H54 (cell line): ENCODE measurements at places on chromosomes 7 and 10.

DNA sequence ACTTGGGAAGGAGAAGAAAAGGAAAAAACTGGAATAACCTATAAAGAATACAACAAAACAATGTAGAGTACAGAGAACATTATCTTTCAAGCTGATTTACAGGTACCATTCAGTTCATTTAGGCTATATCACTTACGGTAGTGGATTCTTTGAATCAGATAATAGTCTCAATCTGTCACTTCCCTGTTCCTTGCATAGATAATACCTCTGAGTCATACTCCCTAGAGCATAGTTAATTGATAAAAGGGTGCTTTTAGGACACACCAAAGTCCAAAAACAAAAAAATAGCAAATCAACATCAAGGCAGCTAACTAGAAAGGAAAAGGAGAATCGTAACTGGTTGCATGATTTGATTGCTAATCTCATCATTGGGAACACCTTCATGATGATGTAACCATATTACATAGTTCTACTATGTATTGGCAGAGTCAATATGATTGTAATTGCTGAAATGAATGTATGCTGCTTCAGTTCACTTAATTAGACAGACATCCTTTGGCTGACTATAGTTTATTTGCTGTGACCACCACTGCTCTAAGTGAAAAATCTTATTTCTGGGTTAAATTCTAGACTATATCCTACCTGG, 844.4 kb downstream of the GATA3 start:
- no peak for DNase-seq

DNA sequence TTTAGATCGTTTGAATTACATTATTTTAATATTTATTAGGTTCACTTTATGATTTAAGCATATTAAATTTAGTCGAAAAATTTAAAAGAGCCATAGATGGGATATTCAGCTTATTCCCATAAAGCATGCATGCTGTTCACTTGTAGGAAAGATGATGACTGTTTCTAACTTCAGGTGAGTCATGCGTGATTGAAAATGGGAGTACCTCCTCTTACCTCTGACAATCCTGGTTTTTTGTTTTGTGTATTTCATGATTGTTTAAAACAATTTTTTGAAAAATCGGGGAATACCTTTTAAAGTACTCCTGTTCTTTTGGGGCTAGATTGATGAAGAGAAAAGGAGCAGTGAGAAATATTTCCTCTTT, 1.4 kb downstream of the TNKS2 start:
- peak; percentile 28 for DNase-seq

DNA sequence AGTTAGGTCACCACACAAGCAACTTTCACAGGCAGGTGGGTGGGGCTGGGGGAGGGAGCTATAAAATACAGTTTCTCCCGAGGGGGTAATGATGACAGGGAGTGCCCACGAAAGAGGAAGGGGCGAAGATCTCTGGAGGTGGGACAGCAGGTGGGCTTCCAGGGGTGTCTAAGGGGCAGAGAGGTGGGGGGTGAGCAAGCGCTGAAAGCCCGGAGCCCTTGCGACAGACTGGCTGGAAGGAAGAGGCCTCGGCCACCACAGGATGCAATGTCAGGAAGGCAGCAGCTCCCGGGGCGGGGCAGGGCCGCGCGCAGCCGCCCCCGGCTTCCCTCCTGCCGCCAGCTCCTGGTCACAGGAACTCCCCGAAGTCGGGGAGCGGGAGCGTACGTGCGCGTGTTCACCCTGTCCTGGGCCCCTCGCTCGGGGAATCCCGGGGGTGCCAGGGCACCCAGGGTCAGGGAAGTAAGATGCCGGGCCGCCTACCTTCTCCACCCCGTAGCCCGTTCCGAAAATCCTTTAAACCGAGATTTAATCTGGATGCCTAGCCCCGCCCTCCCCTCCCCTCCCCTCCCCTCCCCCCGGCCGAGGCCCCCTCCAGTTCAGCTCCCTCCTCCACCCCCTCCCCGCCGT, 105.2 kb upstream of the PPIF start:
- DNase-seq: no peak

- DNase-seq: no peak
These were observed 1.2 kb upstream of the TFR2 start for GRCh38 chr7:100642534-100642907.

DNA sequence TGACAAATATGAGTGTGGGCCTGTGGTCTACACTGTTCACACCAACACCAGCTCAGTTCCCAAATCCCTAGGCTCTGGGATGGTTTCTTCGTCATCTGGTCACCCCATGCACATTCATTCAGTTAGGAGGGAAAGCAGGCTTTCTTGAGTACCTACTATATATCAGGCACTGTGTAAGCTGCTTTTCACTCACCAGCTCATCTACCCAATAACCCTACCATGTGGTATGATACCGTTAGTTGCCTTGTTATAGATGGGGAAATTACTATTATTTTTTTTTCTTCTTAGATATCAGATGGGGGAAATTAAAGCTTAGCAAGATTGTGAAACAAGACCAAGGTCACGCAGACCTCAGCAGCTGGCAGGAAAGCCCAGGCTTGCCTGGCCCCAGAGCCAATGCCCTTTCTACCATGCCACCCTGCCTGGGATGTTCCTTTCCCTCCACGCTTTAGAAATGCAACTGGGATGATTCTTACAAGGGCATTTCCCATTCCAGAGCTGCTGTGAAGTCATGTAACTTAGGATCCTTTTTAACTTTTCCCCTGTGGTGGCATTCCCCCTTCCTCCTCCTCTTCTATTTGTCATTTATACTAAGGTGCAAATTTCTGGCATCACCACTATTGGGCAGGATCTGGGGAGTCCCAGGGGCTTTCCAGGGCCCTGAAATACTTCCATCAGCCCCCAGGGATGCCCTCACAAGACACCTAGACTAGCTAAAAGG, 93.1 kb upstream of the EFCAB10 start:
- no peak for DNase-seq

DNA sequence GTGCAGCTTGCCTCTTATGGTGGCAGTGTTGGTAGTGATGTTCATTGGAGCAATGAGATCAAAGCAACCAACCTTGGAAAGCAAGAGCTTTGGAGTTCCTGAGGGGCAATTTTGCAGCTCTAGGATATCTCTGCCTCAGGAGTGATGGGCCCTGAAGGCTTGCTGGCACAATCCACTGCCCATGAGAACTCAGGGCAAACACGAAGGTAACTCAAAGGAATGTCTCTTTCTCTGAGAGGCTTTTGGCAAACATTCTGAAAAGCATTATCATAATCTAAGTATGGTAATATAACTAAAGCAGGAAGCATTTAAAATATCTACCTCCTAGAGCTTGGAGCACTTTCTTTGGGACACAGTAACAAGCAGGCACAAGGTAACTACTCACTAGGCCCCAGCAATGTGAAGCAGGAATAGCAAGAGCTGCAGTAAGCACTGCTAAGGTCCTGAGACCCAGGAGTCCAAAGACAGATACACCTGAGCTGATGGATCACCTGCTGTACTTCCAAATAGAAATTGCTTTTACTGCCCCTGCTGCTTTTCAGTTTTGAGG, 103.1 kb downstream of the NRF1 start:
- no peak for DNase-seq

DNA sequence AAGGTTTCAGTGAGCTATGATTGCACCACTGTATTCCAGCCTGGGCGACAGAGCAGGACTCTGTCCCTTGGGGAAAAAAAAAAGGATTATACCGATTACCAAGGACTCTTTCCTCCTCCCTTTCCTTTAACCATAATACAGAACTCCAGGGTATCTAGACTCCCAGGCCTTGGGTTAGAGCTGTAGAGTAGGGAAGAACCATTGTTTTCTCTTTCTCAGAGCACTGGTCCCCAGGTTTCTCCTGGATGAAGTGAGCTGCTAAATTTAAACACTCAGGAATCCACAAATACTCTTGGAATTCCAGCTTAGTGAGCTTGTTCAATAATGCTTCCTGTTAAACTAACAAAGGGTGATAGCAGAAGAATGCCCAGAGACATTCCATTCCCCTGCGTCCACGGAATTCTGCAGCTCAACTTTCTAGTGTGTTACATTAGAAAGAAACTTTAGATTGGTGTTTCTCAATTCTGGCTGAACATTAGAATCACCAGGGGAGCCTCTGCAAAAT, 14.6 kb upstream of the RPEL1 start:
- peak; percentile 56 for DNase-seq

DNA sequence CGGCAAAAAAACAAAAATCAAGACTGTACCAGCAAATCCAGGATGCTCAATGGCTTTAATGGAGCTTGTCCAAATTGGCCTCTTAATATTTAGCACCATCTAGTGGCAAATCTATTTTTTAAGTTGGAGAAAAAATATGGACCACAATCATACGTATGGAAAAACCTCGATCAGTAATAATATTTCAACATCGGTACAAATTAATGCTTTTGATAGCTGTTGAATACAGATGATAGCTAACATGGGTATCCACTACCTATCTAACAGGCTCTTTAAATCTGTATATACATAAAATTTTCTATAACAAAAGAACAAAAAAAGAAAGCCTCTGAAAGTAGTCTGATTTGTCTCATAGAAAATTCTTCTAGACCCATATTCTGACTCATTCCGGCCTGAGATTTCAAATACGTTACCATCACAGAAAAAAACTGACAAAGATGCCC, 29.2 kb downstream of the COA1 start:
- DNase-seq: no peak

GRCh38 chr7:98399890-98400541, 874 bp downstream of the BAIAP2L1 start:
- DNase-seq: peak; percentile 33

DNA sequence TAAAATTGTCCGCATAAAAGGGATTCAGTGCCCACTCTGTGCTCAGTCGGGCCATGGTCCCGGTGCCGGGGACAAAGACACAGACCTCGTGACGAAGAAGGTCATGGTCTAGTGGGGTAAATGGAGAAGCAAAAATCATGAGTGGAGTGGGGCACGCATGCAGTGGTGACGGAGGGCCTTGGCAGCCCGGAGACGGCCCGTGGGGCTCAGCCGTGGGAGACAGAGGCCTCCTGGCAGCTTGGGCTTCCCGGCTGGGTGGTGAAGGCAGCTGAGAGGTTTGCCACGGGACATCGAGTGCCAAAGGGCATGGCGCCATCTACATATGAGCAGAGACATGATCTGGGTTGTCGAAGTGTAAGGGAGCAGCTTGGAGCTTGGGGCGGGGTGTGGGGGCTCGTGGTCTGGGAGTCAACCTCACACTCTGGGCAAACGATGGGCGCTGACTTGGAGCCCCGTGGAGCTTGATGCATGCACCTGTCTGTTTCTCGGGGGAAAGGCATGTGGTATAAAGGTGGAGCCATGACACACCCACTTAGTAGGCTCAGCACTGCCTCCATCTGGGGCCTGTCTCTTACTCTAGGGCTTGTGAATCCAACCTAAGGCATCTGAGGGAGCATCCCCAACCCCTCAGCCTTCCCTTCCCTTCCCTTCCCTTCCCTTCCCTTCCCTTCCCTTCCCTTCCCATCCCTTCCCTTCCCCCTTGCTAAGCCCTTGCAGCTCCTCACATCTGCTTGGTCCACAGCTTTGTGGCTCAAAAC, 151.0 kb upstream of the INSYN2A start:
- DNase-seq: no peak

- DNase-seq: no peak
These were observed 16.3 kb upstream of the GLI3 start for GRCh38 chr7:42253316-42253715.

- no peak for DNase-seq
These were observed 127.4 kb upstream of the AGR3 start for GRCh38 chr7:17009007-17009719.
